ENCODE measurements at places on chromosomes 16 and 17.

DNA sequence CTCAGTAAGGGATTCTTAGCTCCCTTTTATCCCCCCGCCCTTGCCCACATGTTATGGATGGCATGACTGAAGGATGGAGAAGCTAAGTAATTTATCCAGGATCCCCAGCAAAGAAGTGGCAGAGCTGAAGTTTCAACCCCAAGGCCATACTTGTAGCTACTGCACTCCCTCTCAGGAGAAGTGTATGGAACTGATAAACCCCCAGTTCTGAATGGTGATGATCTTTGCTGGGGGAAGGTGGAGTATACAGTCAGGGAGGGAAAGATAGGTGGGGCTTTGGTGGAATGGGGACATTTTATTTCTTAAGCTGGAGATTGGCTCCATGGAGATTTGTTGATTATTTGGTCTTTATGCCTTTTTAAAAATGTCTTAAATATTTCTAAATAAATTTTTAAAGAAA lies 58.3 kb downstream of the TNRC6C start:
- no peak for DNase-seq

GRCh38 chr17:73566905-73567782 lies 77.1 kb downstream of the SDK2 start:
- DNase-seq: no peak

DNA sequence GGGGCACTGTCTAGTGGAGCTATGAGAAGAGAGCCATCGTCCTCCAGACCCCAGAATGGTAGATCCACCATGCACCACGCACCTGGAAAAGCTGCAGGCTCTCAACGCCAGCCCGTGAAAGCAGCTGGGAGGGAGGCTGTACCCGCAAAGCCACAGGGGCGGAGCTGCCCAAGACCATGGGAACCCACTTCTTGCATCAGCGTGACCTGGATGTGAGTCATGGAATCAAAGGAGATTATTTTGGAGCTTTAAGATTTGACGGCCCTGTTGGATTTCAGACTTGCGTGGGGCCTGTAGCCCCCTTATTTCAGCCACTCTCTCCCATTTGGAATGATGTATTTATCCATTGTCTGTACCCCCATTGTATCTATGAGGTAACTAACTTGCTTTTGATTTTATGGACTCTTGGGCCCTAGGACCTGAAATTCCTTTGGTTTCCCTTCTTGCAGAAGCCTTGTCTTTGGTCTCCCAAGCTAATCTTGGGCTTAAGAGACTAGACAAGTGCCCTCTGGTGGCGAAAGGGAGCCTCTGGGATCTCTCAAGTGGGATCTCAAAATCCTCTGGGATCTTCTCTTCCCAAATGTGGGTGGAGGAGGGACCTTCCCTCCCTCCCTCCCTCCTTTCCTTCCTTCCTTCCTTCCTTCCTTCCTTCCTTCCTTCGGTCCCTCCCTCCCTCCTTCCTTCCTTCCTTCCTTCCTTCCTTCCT lies 58.2 kb upstream of the HAPSTR1 start:
- DNase-seq: peak; percentile 38

- DNase-seq: no peak
Measured at GRCh38 chr17:48181653-48182052, 74.1 kb downstream of the SNX11 start.

GRCh38 chr16:73549984-73550631 lies 502.2 kb upstream of the ZFHX3 start:
- DNase-seq: no peak

DNA sequence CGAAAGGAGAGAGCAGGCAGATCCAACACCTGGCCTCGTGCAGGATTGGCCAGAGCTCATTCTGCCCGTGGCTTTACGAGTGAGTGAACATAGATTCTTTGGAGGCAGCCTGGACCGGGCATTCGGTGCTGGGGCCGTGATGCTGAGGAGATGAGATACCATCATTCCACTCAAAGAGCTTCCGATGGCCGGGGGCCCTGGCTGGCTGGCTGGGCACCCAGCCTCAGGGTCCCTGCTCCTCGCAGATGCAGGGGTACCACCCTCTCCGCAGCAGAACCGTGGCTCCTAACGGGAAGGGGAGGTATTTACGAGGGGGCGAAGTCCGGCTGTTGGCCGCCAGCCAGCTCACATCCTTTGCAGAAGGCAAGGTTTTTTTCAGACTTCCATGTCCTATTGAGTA lies 66.1 kb upstream of the FOXF1 start:
- DNase-seq: no peak

GRCh38 chr16:23981429-23982399 lies 145.9 kb downstream of the PRKCB start:
- no peak for DNase-seq

- no peak for DNase-seq
Measured at GRCh38 chr16:27253526-27253930, 15.0 kb downstream of the NSMCE1 start.

- DNase-seq: no peak
Measured at GRCh38 chr16:81551821-81552304, 107.3 kb downstream of the CMIP start.

- DNase-seq: no peak
Measured at GRCh38 chr17:73815474-73815873, 171.2 kb upstream of the SDK2 start.

GRCh38 chr16:81582655-81583441 lies 138.2 kb downstream of the CMIP start:
- DNase-seq: no peak

DNA sequence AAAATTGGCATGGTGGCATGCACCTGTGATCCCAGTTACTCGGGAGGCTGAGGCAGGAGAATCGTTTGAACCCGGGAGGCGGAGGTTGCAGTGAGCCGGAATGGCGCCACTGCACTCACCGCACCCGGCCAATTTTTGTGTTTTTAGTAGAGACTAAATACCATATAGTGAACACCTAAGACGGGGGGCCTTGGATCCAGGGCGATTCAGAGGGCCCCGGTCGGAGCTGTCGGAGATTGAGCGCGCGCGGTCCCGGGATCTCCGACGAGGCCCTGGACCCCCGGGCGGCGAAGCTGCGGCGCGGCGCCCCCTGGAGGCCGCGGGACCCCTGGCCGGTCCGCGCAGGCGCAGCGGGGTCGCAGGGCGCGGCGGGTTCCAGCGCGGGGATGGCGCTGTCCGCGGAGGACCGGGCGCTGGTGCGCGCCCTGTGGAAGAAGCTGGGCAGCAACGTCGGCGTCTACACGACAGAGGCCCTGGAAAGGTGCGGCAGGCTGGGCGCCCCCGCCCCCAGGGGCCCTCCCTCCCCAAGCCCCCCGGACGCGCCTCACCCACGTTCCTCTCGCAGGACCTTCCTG lies at the start of gene HBQ1:
Gene HBQ1 (plus strand): TSS at position 359 of the 575 bp plus-strand sequence. CDS start 28 bp downstream, at position 387.
- peak; percentile 73 for DNase-seq

GRCh38 chr17:73826872-73827228 lies 182.6 kb upstream of the SDK2 start:
- no peak for DNase-seq

- peak; percentile 83 for DNase-seq
Measured at GRCh38 chr17:2215616-2216364, 87.8 kb downstream of the SMG6 start.

DNA sequence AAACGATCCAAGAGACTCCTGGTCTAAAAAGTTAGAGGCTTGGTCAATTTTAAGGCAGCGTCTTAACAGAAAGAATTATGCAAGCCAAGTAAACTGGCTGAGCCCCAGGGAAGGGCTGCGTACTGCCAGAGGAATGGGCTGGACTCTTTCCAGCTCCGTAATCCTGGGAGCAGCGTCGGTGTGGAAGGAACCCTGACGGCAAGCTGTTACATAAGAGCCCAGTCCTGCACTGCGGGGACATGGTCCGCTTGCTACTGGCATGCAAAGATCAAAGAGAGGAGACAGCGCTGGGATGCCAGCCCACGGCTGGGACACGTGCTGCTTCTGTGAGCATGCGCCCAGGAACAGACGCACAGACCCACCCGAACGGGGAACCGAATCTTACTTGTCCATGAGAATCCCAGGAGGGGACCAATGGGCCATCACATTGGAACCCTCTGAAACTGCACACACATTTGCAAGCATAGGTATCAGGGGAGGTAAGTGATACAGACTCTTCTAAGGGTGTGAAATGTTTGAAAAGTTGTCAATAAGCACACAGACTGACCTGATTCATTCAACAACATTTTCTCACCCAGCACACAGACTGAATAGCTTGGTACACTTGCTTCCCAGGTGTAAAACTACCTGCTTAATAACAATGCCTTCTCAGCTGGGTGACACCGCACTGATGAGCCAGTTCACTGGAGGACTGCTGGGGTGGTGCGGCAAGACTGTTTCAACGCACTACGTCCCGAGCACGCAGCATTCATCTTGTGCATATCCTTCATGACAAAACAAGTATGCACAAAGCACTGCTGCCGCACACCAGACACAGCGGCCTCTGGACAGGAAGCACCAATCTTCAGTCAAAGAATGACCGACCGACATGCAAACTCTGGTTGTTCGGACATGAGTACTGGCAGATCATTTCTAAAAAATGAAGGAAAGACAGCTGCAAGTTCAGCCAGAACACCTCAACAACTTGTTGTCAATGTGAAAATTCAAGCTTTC lies 94.9 kb downstream of the ANKRD11 start:
- DNase-seq: no peak

DNA sequence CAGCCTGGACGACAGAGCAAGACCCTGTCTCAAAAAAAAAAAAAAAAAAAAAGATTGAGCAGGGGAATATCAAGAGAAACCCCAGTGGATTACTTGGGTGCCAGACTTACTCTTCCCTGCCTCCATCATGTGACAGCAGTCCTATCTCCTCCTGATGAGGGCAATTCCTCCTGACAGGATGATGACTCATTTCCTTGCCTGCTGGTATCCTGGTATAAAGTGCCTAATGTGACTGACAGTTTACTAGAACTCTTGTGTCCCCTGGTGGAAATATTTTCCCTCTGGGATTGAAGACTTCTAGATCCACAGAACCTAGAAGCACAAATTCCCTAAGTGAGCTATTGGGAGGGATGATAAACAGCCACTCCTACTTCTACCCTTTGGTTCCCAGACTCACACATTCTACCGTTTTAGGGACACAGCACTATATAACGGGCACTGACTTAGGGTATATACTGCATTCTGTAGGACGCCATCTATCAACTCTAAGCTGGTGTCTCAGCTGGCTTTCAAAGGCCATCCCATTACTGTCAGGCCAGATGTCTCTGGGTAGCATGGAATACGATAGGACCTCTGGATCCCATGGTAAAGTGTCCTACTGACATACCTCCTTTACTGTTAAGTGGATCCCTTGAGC lies 114.6 kb upstream of the MED13 start:
- DNase-seq: no peak

DNA sequence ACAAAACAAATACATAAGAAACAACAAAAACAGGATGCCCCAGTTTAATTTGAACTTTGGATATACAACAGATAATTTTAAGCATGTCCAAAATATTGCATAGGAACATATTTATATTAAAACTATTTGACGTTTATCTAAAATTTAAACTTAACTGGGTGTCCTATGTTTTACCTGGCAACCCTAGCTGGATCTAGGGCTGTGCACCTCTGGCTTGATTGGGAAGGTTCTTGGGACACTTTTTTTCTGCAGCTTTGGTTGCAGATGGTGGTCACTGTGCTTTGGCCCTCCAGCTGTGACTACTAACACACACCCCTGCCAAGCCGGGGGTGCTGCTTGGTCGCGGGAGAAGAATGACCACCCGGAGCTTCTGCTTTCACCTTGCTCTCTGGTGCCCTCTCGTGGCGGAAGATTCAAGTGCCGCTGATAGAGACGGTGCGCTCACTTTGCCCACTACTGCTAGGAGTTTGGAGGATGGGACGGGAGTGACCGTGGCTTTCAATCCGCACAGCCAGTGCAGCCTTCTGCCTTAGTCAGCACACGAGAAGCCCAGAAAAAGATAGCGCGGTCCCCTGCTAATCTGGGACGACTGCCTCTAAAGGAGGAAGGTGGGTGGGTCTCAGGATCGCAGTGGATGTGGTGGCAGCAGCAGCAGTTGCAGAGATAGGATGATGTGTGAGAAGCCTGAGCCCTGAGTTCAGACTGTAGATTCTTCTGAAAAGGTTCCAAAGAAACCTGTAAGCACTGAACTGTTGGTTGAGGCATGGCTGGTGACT lies 6.7 kb downstream of the SPACA3 start:
- peak; percentile 82 for DNase-seq

DNA sequence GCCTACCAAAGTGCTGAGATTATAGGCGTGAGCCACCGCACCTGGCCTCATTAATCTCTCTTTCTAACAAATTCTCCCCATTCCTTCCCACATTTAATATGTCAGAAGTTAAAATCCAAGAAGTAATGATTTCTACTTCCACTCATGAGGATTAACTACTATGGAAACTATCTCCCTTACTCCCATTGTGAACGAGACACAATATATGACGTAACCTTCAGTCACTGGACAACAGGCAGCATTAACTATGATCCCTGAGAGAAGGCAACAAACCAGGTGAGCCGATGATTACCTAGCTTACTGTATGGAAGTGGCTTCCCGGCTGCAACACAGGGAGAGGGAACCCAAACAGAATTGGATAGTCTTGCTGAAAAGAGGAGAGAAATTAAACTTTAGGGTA lies 20.0 kb downstream of the GLG1 start:
- no peak for DNase-seq

DNA sequence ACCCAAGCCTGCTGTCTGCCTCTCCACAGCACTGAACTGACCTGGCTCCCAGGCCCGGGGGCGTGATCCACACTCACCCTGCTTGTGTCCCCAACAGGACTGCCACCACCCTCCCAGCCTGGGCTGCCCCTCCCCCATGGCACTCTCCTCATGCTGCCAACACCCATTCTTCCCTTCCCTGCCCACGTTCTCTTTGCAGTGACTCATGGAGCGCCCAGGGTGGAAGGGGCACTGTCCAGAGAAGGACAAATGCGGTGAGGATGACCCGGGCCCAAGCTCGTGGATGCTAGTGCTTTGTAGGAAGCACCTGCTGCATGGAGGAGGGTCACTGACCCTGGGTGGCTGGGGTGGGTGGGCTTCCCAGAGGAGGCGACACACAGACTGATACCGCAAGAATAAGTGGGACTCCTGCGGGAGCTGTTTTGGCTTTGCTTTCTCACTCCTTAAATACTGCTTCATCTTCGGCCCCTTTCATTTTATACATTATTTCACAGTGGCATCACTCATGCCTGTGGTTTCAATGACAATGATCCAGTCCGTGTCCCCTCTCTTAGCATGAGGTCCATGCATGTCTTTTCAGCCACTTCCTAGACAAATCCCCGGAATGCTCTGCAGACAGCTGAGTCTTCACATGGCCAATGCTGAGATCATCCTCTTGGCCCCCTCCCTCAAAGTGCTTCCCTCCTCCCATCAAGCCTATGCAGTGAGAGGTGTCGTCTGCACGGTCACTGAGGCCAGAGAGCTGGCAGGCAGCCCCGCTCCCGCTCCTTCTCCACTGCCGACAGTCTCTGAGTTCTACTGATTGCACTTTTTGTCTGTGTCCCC lies 17.6 kb downstream of the CDK5R1 start:
- DNase-seq: no peak
